Epithelial cell of umbilical artery (primary cell): ENCODE measurements at places on chromosomes 6 and 20. TPM values are rescaled to one million over a fixed set of nuclear protein-coding genes. Genes with fewer than 3 reads are reported as not detected.

The PPIL6 gene
- total RNA-seq: 1.7 and 2.3 TPM in 2 replicates

The MAP7 gene
- 0.15 and 0.32 TPM in 2 replicates for total RNA-seq

The TREML2 gene
- not detected in 2 replicates for total RNA-seq

The ZNF831 gene
- not detected in 2 replicates for total RNA-seq

The JAG1 gene
- total RNA-seq: 82.5 and 98.8 TPM in 2 replicates

The TFEB gene
- total RNA-seq: 2.3 and 4.0 TPM in 2 replicates

The GPLD1 gene
- total RNA-seq: under 0.01 and 0.32 TPM in 2 replicates

The GRM4 gene
- total RNA-seq: not detected in 2 replicates

The SLC26A8 gene
- not detected in 2 replicates for total RNA-seq

The WFDC2 gene
- not detected in 2 replicates for total RNA-seq

The ERVFRD-1 gene
- total RNA-seq: not detected in 2 replicates

The RIN2 gene
- 63.5 and 134 TPM in 2 replicates for total RNA-seq

The BMP2 gene
- total RNA-seq: 10.2 and 15.6 TPM in 2 replicates

The NEURL2 gene
- 2.6 TPM in 2 replicates for total RNA-seq

The NOX3 gene
- not detected in 2 replicates for total RNA-seq

The HCRTR2 gene
- not detected in 2 replicates for total RNA-seq

The RUNX2 gene
- total RNA-seq: under 0.01 TPM in 1 of 2 replicates, not detected in the other

The TNXB gene
- under 0.01 and 0.15 TPM in 2 replicates for total RNA-seq

The NKAIN2 gene
- under 0.01 TPM in 1 of 2 replicates, not detected in the other for total RNA-seq

The CUL7 gene
- 25.8 and 26.6 TPM in 2 replicates for total RNA-seq

The ECT2L gene
- total RNA-seq: 0.32 TPM in 1 of 2 replicates, not detected in the other

The ENPP3 gene
- total RNA-seq: under 0.01 TPM in 1 of 2 replicates, not detected in the other

The COL9A3 gene
- total RNA-seq: 0.30 and 0.97 TPM in 2 replicates

The SOX18 gene
- 18.2 and 24.4 TPM in 2 replicates for total RNA-seq

The KCNK16 gene
- total RNA-seq: not detected in 2 replicates

The C6orf58 gene
- total RNA-seq: not detected in 2 replicates

The APOBEC2 gene
- not detected in 2 replicates for total RNA-seq

The GATA5 gene
- total RNA-seq: not detected in 2 replicates

The KCNK5 gene
- not detected in 2 replicates for total RNA-seq

The DSP gene
- total RNA-seq: under 0.01 and 0.46 TPM in 2 replicates

The APMAP gene
- total RNA-seq: 121 and 122 TPM in 2 replicates

The OLIG3 gene
- total RNA-seq: not detected in 2 replicates

The PPP1R16B gene
- total RNA-seq: 54.9 and 72.4 TPM in 2 replicates

The AVP gene
- total RNA-seq: not detected in 2 replicates

The PPP1R14C gene
- not detected in 2 replicates for total RNA-seq

The FOXQ1 gene
- total RNA-seq: under 0.01 TPM in 1 of 2 replicates, not detected in the other

The TPBG gene
- total RNA-seq: 6.5 and 7.0 TPM in 2 replicates

The PHACTR1 gene
- total RNA-seq: 3.2 and 8.8 TPM in 2 replicates

The ZSCAN23 gene
- 0.15 and 0.97 TPM in 2 replicates for total RNA-seq

The DDRGK1 gene
- 26.3 and 50.0 TPM in 2 replicates for total RNA-seq

The ZBP1 gene
- not detected in 2 replicates for total RNA-seq

The ITPR3 gene
- 15.6 and 39.5 TPM in 2 replicates for total RNA-seq

The SULF2 gene
- 9.0 and 20.1 TPM in 2 replicates for total RNA-seq

The HSD17B8 gene
- 11.0 and 12.3 TPM in 2 replicates for total RNA-seq

The TRAM2 gene
- total RNA-seq: 31.5 and 69.6 TPM in 2 replicates

The SUMO4 gene
- total RNA-seq: 0.32 and 1.7 TPM in 2 replicates

The TRIM15 gene
- total RNA-seq: not detected in 2 replicates
